ENCODE measurements at places on chromosomes 11 and 22. TPM values are rescaled to one million over a fixed set of nuclear protein-coding genes. Genes with fewer than 3 reads are reported as not detected.

- H3K36me3 ChIP-seq, result no peaks in the 10 kb centered on the region
- H3K27me3 ChIP-seq, result no peaks in the 10 kb centered on the region
- H3K4me3 ChIP-seq, result no peak overlapping the region
- no peak overlapping the region for H3K27ac ChIP-seq
- H3K4me1 ChIP-seq, result no peaks in the 10 kb centered on the region
Observed at GRCh38 chr11:115065830-115066664, 387.7 kb downstream of the NXPE2 start.

DNA sequence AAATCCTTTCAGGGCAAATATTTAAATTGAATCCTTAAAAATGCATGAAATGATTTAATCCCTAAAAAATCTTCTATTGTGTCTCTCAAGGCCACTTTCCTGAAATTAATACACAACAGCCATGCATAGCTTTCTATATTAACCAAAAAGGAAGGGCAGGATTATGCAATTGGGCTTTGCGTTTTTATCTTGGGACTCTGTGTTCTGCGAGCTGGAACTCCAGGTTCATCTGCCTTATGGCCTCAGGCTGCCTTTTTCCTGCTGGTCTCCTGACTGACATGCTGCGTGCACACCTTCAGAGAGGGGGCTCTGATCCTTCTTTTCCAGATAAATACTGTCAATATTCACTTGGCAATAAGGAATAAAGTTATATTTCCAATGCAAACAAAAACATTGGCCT, 141.7 kb upstream of the GRIA4 start:
- H3K4me3 ChIP-seq, result no peak overlapping the region
- no peak overlapping the region for H3K27ac ChIP-seq
- H3K4me1 ChIP-seq, result no peaks in the 10 kb centered on the region
- H3K27me3 ChIP-seq, result no peaks in the 10 kb centered on the region

Gene HBB
- 3,950 TPM for total RNA-seq

GRCh38 chr11:77107950-77108349, 5.3 kb downstream of the OMP start:
- H3K27me3 ChIP-seq, result no peaks in the 10 kb centered on the region
- no peak overlapping the region for H3K27ac ChIP-seq
- peaks cover 5% of the 10 kb centered on the region for H3K4me1 ChIP-seq
- H3K4me3 ChIP-seq, result no peak overlapping the region
- DNase-seq, result no peak

DNA sequence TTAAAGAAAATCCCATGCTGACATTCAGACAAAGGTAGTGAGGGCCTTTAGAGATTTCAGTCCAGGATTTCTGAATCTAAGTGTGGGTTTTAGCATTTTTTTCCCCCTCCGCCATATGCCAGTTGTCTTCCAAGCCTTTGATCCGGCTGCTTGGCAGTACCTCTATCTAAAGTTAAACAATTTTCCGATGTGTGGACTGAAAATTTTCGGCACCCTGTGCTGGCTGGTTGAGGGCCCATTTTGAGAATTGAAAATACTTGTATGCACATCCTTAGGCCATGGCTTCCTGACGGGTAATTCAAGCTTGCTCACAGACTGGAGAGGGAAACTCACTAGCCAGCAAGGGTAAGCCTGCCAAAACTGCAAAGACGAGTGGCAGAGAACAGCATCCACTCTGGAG, 131.9 kb upstream of the NARS2 start:
- no peaks in the 10 kb centered on the region for H3K36me3 ChIP-seq
- H3K4me3 ChIP-seq, result no peak overlapping the region
- no peaks in the 10 kb centered on the region for H3K27me3 ChIP-seq
- no peak overlapping the region for H3K27ac ChIP-seq
- no peak for DNase-seq
